ENCODE measurements at places on chromosomes 6 and 20. TPM values are rescaled to one million over a fixed set of nuclear protein-coding genes. Genes with fewer than 3 reads are reported as not detected.

EIF6 gene
- 317 TPM for total RNA-seq

CAP2 gene
- total RNA-seq = 15.7 TPM

WFDC10B gene
- total RNA-seq = not detected

ABRACL gene
- 36.1 TPM for total RNA-seq

RIPOR3 gene
- total RNA-seq = 2.8 TPM

DNA sequence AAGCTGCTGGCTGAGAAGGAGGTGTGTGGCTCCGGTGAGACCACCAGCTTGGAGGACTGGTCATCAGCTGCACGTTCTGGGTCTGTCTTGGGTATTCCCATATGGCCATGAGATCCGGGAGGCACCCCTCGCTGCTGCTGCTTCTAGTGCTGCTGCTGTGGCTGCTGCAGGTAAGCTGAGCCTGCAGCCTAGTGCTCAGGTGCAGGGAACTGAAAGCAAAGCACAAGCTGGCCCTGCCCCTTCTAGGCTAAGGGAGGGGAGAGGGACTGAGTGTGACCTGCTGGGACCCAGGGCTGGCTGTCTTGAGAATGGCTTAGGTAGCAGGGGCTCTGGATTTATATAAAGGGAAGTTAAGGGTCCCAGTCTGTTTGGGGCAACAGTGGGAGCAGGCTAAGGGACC, 403 bp downstream of the CDH26 start:
- peaks cover 12% of the 10 kb centered on the region for H3K4me1 ChIP-seq
- H3K27ac ChIP-seq = no peak overlapping the region
- H3K27me3 ChIP-seq = no peaks in the 10 kb centered on the region
- no peaks in the 10 kb centered on the region for H3K36me3 ChIP-seq
- no peak overlapping the region for H3K4me3 ChIP-seq

GRCh38 chr20:46563170-46563859, 12.9 kb upstream of the OCSTAMP start:
- no peak for DNase-seq
- no peak overlapping the region for H3K27ac ChIP-seq
- no peaks in the 10 kb centered on the region for H3K36me3 ChIP-seq

DNA sequence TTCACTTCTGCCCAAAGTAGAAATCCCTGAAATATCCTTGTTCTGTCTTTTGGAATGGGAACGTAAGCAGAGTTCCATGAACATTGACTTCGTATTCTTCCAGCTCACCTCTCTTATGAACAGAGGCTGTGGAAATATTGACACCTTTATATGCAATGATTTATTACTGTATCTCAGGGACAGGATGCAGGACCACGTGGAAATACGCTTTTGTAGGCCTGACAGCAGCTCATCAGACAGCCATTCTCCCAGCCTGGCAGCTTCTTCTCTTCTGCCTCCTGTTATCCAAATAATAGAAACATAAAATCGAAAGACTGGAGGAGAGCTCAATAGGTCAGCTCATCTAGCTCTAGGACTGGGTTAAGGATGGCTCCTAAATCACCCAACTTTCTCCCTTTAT, 106.2 kb upstream of the DTNBP1 start:
- no peak overlapping the region for H3K4me3 ChIP-seq
- H3K27ac ChIP-seq = no peak overlapping the region
- H3K36me3 ChIP-seq = no peaks in the 10 kb centered on the region
- no peak for DNase-seq

DNA sequence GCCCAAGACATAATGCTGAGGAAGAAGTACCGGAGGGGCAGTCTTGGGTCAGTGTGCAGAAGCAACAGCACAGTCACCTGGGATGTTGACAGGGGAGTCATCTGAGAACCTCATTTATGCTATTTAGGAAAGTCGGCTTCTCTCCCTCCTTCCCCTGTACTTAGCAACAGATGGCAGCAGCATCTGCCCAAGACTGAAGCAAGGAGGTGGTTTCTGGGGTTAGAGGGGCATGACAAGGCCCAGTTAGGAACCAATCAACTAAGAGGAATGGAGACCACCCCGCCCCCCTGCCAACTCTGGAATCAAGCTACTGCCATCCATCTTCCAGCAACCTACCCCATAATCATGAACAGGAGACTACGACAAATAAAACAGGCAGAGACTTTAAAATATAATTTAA, 21.7 kb downstream of the RIPK1 start:
- DNase-seq = no peak
- H3K36me3 ChIP-seq = no peaks in the 10 kb centered on the region
- H3K27ac ChIP-seq = no peak overlapping the region

DNA sequence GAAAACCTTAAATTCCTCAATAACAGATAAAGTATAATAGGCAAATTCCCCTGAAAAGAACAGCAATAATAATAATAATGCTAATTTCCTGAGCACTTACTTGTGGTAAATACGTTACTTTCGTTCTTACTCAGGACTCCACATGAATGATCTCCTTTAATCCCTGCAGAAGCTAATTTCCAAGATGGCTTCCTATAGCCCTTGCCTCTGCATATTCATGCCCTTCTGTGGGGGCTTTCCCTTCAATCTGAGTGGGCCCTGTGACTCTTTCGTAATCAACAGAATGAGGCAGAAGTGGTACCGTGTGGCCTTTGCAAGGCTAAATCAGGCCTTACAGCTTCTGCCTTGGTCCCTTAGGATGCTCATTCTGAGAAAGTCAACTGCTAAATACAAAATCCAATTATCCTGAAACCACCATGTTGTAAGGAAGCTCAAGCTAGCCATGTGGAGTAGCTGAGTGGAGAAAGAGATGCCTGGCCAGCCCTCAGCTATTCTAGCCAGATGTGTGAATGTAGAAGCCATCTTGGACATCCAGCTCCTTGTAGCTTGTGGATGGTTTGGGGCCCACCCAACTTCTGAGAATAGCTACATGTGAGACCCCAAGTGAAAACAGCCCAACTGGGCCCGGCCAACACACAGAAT, 50.5 kb downstream of the MCUR1 start:
- H3K27me3 ChIP-seq = no peaks in the 10 kb centered on the region
- peaks cover 12% of the 10 kb centered on the region for H3K4me1 ChIP-seq
- no peak overlapping the region for H3K27ac ChIP-seq
- H3K36me3 ChIP-seq = no peaks in the 10 kb centered on the region
- DNase-seq = no peak

DNA sequence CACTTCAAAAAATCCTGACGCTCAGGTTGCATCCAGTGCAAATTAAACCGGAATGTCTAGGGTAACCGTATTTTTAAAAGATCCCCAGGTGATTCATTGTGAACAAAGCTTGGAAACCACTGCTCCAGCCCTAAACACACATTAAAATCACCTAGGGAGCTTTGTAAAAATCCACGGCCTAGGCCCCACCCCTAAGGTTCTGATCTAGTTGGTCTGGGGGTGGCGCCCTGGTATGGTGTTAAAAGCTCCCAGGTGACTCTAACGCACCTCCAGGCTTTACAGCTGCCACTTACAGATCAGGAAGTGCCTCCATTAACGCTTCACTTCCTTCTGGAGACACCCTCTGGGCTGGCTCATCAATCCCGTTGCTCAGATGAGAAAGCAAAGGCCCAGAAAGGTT, 92.2 kb downstream of the GRM4 start:
- H3K4me1 ChIP-seq = peaks cover 14% of the 10 kb centered on the region
- H3K36me3 ChIP-seq = no peaks in the 10 kb centered on the region
- no peak overlapping the region for H3K27ac ChIP-seq
- no peak for DNase-seq
- peaks cover 97% of the 10 kb centered on the region for H3K27me3 ChIP-seq
- no peak overlapping the region for H3K4me3 ChIP-seq

GRCh38 chr6:111673937-111674336, 68.3 kb upstream of the TRAF3IP2 start:
- H3K36me3 ChIP-seq = peaks cover 14% of the 10 kb centered on the region
- H3K4me3 ChIP-seq = no peak overlapping the region
- DNase-seq = no peak
- peaks cover 25% of the 10 kb centered on the region for H3K4me1 ChIP-seq
- H3K27ac ChIP-seq = no peak overlapping the region
- no peaks in the 10 kb centered on the region for H3K27me3 ChIP-seq

DNA sequence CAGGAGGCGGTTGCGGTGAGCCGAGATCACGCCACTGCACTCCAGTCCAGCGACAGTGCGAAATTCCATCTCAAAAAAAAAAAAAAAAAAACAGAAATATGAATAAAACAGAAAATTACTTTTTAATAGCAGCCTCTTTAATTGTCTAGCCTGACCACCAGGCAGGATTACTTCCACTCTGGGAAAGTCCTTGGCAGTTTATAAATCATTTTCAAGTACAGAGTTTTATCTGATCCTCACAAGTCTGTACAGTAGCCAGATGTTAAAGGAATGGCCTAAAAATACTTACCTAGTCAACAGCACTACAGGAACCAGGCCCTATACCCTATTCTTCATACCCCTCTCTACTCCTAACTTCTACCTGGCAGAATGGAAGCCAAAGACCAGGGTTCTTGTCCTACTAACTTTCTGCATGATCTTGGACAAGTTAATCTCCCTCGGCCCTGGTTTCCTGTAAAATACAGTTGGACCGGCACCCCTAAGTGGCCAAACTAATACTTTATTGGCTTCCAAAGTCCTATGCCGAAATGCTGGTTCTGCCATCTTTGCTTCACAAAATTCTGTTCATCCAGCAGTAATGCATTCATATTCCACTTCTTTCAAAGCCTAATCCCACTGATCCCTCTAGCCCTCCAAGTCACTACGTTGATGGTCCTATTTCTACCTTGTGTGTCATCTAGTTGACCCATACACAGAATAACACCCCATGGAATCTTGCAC, 1.9 kb downstream of the EIF2S2 start:
- H3K36me3 ChIP-seq = peaks cover 81% of the 10 kb centered on the region
- peak overlapping the region; percentile 99 for H3K4me3 ChIP-seq
- peak overlapping the region; percentile 100 for H3K27ac ChIP-seq

GRCh38 chr6:16059496-16059895, 69.4 kb upstream of the MYLIP start:
- no peaks in the 10 kb centered on the region for H3K4me1 ChIP-seq
- DNase-seq = no peak
- no peak overlapping the region for H3K27ac ChIP-seq
- H3K36me3 ChIP-seq = no peaks in the 10 kb centered on the region
- no peak overlapping the region for H3K4me3 ChIP-seq

- no peak for DNase-seq
- peak overlapping the region; percentile 30 for H3K27ac ChIP-seq
- peaks cover 13% of the 10 kb centered on the region for H3K4me1 ChIP-seq
- no peaks in the 10 kb centered on the region for H3K27me3 ChIP-seq
- H3K36me3 ChIP-seq = peaks cover 8% of the 10 kb centered on the region
- no peak overlapping the region for H3K4me3 ChIP-seq
Measured at GRCh38 chr6:126723541-126724170, 383.7 kb downstream of the CENPW start.

DNA sequence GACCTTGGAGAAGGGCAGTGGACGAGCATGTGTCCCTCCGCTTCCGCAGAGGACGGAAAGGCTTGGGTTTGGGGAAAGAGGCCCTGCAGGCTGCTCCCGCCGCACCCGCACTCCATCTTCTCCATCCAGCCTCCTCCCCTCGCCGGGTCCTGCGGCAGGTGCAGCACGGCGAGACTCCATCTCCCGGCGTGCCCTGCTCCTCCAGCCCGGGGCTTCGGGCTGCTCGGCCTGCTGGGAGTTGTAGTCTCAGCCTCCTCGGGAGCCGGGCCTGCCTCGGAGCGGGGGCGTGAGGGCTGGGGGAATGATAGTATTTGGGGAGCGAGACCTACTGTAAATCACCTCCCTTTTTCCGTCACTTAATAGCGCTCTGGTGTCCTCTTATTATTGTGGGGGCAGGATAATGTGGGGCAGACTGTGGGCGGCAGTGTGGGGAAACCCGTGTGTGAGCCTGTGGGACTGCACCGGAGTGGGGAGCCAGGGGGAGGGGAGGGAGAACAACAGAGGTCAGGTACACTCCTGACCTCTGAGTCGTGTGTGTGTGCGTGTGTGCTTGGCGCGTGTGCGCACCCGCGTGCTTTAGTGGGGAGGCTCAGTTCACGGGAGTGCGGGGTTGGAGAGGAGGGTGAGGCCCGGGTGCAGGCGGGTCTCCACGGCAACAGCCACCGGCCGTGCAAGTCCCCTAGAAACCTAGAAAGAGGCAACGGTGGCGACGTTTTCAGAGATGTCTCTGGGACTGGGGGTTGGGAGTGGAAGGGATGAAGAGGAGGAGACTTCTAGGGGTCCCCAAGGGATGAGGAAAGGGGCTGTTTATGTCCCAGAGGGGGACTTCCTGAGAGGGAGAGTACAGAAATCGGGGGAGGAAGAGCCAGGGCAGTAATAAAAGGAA, 4.1 kb downstream of the TTBK1 start:
- peak overlapping the region; percentile 73 for H3K4me3 ChIP-seq
- peaks cover 17% of the 10 kb centered on the region for H3K36me3 ChIP-seq
- peak; percentile 94 for DNase-seq
- peaks cover 33% of the 10 kb centered on the region for H3K27me3 ChIP-seq
- H3K4me1 ChIP-seq = peaks cover 15% of the 10 kb centered on the region
